ENCODE measurements at places on chromosomes 7 and 10.

DNA sequence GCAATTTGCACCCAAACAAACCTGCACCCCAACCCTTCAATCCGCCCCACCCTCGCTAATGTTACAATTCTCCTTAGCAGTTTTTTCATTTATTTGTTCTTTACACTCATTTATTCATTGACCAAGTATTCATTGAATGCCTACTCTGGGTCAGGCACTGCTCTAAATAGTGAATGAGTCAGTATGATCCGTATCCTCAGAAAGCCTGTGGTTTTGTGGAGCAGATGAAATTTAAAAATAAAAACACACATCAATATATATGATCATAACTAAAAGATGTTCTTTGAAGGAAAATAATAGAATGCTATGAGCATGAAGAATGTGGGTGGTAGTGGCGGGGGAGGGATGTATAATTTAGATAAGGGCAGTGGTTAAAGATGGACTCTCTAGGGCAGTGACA, 13.3 kb downstream of the IFIT5 start:
- no peak for DNase-seq

DNA sequence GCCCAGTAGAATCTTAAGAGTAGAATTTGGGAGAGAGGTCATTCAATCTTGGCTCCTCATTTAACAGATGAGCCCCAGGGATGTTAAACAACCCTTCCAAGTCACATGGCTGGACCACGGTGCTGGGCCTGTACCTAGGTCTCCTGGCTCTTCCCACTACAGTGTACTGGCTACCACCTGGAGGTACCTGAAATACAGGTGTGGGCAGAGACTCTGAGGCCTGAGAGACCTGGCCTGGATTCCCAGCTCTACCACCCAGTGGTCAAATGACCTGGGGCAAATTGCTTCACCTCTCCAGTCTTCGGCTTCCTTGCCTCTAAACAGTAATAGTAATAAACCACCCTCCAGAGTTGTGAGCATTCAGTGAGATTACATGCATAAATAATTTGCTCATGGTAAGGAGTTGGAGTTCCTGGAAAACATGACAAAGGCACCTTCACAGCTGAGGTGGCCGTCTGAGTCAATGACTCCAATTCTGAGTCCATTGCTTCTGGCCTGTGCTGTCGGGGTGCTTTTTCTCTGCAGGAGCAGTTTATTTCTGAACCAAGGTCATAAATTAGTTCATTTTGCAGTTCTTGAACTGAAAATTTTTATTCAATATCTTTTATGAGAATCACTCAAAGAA, 2.7 kb downstream of the GOT1 start:
- DNase-seq, result no peak

DNA sequence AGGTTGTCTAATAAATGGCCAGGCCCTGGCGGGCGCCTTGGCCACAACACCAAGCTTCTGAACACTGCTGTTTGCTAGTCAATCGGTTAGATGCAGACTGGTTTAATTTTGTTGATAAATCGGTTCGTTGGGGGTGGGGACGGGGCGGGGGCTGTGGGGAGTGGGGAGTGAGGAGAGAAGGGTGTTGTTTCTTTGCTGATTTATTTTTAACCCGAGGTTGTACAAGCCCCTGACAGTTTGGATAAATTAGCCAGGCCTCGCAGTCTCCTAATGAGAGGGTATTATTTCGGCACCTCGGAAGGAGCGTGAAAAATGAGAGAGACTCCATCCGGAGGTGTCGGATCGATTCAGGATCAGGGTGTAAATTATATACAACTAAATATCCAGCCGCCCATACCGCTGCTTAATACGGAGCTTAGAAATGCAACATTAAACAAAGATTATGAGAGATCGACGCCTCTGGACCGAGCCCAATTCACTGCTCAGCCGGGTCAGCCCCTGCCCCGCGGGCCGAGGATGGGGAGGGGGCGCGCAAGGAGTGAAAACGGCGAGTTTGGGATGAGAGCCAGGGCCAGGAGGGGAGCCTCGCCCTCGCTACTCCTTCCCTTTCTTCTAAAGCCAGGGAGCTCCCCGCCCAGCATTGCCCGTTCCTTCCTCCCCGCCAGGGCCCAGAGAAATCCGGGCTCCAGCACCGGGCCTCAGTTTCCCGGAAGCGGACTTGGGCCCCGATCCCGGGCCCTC, 8.0 kb downstream of the UNCX start:
- DNase-seq, result no peak

- DNase-seq, result no peak
Observed at GRCh38 chr7:84291756-84292155, 97.2 kb upstream of the SEMA3A start.

DNA sequence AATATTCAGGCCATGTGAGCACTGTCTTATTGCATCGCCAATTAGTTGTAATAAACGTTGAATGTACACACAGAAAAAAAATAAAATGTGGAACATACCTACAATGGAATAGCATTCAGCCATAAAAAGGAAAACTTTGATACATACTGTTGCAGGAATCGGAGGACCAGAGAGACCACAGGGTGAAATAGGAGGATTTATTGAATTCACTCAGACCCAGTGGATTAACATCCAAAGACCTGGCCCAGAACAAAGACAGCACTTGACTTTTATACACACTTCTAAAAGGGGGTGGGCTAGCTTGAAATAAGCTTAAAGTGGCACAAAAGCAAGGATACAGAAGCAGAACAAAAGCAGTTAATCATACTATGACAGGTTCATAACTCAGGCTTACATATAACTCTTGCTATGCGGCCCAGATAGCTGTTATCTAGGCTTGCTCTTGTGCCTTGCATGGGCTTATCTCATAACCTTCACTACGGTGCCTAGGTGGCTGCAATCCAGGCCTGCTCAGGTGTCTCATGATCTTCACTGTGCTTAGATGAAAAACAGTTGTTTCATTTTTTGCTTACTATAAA, 292.2 kb upstream of the TAC1 start:
- DNase-seq, result no peak

GRCh38 chr7:28528899-28529298, 116.6 kb downstream of the CREB5 start:
- DNase-seq, result no peak

GRCh38 chr10:31413325-31413724, 94.3 kb downstream of the ZEB1 start:
- DNase-seq, result no peak

DNA sequence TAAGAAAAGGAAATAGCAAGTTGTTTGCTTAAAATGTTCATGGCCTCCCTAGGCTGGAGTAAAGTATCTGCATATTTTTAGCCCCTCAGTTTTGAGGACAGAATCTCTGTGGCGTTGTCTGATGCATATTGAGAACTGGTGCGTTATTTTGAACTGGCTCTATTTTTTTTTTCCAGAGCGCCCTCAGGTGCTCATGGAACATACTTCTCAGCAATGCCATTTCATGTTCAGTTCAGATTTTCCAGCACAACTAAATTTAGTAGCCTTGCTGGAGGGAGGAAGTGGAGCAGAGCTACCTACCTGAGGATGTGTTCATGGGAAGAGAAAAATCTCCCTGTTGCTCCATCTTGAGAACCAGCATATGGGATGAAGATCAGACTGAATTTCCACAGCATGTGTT, 870.5 kb downstream of the LRMDA start:
- no peak for DNase-seq

GRCh38 chr10:43371418-43371817, at the start of gene FXYD4:
Gene FXYD4, plus strand, starts transcription at chr10:43371636. Its CDS starts 2,111 bp downstream, at chr10:43373747.
- no peak for DNase-seq

DNA sequence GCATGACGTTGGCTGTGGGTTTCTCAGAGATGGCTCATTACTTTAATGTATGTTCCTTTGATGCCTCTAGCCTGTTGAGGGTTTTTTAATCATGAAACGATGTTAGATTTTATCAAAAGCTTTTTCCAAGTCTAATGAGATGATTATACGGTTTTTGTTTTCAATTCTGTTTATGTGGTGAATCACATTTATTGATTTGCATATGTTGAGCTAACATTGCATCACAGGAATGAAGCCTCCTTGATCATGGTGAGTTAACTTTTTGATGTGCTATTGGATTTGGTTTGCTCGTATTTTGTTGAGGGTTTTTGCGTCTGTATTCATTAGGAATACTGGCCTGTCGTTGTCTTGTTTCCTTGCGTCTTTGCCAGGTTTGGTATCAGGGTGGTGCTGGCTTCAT, 52.3 kb upstream of the PTPN12 start:
- DNase-seq, result no peak

DNA sequence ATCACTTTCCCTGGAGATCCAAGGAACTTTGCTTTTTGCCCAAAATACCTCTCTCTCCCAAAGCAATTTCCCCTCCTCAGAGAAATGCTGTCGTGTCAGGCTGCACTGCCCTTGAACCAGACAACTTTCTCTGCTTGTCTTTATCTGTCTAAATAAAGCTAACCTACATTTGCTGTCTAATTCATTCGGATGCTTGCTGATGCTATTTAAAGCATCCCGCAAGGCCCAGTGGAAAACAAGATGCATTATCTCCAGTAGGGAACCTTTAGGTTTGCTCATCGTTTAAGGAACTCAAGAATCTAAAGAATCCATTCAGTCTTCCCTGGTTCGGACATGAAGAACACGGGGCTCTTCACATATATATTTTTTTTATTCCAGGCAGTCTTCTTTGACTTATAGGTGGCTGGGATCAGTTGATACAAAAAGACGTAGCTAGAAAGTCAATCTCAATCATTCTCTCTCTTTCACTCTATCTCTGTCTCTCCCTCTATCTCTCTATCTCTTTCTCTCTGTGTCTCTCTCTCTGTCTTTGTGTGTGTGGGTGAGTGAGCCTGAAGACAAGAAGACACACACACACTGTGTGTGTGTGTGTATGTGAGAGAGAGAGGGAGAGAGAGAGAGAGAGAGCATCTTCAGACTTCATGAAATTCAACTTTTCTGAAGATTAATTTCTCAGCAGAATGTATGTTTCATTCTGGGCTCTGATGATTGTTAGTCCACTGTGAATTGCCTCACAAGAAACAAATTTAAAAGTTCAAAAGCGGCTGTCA, 92.8 kb upstream of the MKLN1 start:
- no peak for DNase-seq

DNA sequence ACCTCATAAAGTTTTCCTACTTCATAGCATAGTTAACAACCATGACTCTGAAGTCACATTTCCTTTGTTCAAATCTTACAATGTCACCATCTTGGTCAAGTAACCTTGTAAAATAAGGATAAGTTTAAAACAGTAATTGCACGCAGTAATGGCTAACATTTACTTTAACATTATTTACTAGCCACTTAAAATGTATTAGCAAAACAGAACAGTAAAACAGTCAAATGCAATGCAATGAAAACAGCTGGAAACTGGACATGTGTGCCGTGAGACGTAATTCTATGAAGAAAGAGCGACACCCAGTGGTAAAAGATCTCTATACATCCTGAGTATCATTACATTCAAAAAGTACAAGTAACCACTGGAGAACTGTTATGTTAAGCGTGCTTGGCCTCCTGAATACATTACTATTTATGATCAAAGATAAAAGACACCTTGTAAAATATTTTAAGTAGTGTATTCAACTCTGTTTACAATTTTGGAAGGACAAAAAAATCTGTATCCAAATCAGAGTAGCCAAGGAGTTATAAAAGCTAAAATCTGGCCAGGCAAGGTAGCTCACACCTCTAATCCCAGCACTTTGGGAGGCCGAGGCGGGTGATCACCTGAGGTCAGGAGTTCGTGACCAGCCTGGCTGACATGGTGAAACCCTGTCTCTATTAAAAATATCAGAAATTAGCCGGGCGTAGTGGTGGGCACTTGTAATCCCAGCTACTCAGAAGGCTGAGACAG, 27.2 kb downstream of the ATE1 start:
- DNase-seq, result no peak

DNA sequence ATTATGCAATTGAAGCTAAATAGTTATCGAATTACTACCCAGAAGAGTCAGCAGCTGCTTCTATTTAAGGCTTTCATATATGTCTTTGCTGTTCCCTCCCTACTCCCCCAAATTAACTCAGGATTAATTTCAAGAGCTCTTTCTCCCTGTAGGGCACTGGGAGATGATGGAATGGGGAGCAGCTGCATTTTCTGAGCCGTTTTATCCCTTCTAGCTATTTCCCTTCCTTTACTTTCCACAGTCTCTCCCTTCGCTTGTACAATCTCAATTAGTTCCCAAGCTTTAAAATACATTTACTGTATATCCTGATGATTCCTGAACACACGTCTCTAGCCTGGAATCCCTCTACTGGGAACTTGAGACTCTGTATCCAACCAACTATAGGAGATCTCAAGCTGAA, 19.8 kb upstream of the TSPAN12 start:
- DNase-seq, result no peak

DNA sequence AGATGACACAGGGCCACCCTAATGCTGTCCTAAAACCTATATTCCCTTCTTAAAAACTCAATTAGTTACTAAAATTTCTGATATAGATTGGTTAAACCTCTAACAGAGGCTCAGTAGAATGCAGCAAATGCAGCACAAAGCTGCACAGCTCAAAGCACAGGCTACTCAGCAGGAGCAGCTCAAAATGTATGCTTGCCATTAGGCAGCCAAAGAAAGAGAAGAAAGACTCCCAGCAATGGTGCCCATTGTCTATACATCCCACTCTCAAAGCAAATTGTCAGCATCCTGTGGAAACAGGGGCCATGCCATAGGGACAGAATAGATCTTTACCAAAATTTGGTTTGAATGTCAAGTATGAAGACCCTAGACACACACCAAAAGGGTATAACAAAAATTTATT, 73.5 kb downstream of the TFPI2 start:
- DNase-seq, result no peak

DNA sequence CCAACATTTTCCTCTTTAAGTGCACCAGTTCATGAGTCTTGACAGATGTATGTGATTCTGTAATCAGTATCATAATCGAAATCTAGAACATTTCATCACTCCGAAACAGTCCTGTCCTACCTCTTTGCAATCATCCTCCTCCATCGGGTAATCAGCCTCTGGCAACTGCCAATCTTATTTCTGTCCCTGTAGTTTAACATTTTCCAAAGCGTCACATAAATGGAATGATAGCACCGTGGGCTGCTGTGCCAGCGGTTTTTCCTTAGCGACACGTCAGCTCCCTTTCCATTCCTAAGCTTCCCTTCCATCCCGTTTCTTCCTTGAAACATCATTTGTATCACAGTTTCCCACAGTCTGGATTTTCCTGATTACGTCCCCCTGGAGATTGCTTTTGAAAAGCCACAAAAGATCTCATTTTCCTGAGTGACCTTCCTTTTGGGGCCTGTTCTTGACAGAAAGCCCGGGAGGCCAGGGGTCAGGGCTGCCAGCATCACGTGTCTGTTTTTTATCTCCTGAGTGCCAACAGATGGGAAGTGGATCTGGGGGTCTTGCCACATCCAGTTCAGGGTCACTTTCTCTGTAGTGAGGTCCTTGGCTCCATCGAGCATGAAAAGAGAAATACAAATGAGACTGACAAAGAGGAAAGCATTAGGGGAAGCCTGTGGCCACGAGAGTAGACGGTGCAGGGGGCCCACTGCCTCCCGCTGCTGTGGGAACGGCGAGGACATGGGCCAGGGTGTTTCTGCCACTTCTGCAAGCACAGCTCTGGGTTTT, 31.6 kb downstream of the TMEM120A start:
- DNase-seq, result no peak

DNA sequence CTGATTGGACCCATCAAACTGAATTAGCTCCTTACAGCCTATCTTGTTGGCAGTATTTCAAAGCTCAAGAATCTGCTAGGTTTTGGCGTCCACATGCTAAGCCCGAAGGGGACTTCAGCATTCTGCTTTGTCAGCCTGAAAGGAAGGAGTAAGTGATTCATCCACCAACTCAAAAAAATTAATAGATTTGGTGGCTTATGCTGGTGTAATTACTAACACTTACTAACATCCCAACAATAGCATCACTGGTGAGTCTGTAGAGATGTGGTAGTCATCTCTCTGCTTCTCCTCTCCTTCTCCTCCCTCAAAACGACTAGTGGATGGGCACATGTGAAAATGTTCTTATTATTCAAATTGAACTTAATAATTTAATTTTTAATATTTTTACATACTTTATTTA, 53.8 kb upstream of the EGR2 start:
- no peak for DNase-seq

- no peak for DNase-seq
Observed at GRCh38 chr10:84665883-84666463, 337.6 kb downstream of the CCSER2 start.
